Thoracic aorta endothelial cell (primary cell): ENCODE measurements at places on chromosomes 5 and 9. TPM values are rescaled to one million over a fixed set of nuclear protein-coding genes. Genes with fewer than 3 reads are reported as not detected.

PCDHB7 gene
- 0.22 and 0.40 TPM in 2 replicates for total RNA-seq

ACTBL2 gene
- not detected in 2 replicates for total RNA-seq

FBLL1 gene
- 0.07 and 0.27 TPM in 2 replicates for total RNA-seq

GABRA1 gene
- not detected in 2 replicates for total RNA-seq
